ENCODE measurements at places on chromosomes 1 and 21. TPM values are rescaled to one million over a fixed set of nuclear protein-coding genes. Genes with fewer than 3 reads are reported as not detected.

DNA sequence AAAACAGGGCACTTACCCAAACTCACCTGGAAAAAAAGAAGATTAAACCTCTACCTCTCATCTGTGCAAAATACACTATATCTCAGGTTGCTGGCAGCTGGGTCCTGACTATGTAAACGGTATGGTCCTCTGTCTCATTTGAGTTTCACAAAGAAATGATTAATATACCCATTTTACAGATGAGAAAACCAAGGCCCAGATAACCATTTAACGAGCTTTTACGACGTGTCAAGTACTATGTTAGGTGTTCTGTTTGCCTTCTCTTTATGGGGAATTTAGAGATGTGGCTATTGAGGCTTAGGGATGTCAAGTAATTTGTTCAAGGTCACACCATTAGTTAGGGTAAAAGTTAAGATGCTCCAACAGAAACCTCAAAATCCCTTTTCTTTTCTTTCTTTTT lies 140.4 kb upstream of the USP24 start:
- no peaks in the 10 kb centered on the region for H3K36me3 ChIP-seq
- H3K27me3 ChIP-seq: no peaks in the 10 kb centered on the region

DNA sequence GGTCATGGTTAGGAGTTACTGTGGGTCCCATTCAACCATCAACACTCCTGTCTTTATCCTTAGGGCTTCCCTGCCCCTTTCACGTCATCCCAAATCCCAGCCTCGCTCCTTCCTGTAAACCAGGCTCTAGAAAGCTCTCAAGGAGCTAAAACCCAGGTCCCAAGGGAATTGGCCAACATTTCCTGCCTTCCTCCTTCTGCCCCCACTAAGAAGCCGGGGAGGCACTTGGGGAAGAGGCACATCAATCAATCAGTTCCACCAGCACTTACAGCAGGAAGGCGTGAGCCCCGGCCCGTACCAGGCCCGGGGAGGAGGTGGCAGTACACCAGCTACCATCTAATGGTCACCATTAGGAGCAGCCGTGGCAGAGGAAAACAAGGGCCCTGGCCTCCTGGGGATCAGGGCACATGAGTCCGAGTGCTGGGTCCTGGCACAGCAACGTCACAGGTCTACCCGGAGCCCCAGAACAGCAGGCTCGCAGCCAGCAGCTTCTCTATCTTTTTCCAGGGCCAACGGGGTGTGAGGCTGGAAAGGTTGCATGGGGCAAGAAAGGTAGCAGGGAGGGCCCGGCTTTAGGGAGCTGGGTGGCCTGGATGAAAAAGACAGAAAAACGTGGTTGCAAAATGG lies 108.6 kb downstream of the CASZ1 start:
- peak overlapping the region; percentile 76 for H3K27ac ChIP-seq
- DNase-seq: no peak
- H3K27me3 ChIP-seq: no peaks in the 10 kb centered on the region
- H3K36me3 ChIP-seq: no peaks in the 10 kb centered on the region

- no peak overlapping the region for H3K4me3 ChIP-seq
- H3K27ac ChIP-seq: peak overlapping the region; percentile 75
- H3K4me1 ChIP-seq: peaks cover 87% of the 10 kb centered on the region
Observed at GRCh38 chr1:51666478-51666877, 49.6 kb downstream of the OSBPL9 start.

DNA sequence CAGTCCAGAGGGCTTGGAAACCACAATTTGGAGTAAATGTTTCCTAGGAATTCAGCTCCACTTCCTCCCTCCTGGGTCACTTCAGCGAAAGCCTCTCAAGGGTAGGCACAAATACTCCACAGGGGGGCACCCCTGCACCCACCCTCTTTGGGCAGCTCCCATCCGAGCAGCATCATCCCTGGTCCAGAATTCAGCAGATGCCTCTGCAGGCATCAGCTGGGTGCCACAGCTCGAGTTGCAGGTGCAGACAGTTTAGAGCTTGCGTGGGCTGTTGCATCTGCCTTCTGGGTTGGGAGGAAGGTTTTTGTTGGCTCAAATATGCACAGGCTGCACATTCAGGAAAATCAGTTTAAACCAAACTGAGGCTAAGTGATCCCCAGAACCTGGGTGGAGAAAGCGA lies 25.0 kb downstream of the KANK4 start:
- H3K36me3 ChIP-seq: no peaks in the 10 kb centered on the region
- H3K27ac ChIP-seq: no peak overlapping the region
- no peaks in the 10 kb centered on the region for H3K27me3 ChIP-seq
- no peaks in the 10 kb centered on the region for H3K4me1 ChIP-seq

- H3K27me3 ChIP-seq: peaks cover 33% of the 10 kb centered on the region
- no peak overlapping the region for H3K4me3 ChIP-seq
- H3K27ac ChIP-seq: no peak overlapping the region
- DNase-seq: no peak
Observed at GRCh38 chr21:44568261-44568660, 5.3 kb upstream of the KRTAP10-4 start.

DNA sequence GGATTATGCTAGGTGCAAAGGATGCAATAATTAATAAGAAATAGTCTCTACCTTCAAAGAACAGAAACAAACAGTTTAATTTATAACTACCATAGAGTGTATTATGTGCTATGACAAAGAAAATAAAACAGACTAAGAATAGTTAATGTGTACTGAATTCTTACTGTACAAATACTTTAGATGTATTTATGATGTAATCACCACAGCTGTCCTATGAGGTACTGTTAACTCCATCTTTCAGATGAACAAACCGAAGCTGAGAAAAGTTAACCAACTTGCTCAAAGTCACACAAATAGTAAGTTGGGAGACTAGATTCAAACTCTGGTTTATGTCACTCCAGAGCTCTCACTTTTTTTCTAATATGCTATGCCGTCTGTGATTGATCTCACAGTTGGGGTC lies 77.0 kb upstream of the FGGY start:
- H3K27me3 ChIP-seq: no peaks in the 10 kb centered on the region
- no peak overlapping the region for H3K27ac ChIP-seq
- peaks cover 5% of the 10 kb centered on the region for H3K4me1 ChIP-seq

DNA sequence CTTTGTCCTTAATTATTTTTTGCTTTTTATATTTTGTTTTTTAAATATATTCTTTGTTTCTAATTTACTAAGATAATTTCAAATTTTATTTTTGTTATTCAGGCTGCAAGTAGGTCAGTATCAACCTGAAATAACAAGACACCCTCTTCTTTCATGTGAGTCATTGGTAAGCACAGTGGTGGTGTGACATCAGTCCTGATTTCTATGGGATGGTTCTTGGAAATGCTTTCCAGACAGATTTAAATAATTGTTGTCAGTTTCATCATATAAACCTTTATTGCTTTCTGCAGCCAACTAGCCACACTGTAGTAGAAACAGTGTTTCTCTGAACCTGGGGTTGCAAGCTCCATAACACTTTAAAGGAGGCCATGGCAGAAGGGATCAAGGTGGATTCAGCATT lies 157.5 kb upstream of the C21orf91 start:
- no peaks in the 10 kb centered on the region for H3K36me3 ChIP-seq
- no peak overlapping the region for H3K27ac ChIP-seq
- DNase-seq: no peak
- H3K4me3 ChIP-seq: no peak overlapping the region
- H3K4me1 ChIP-seq: no peaks in the 10 kb centered on the region

- no peak overlapping the region for H3K27ac ChIP-seq
- no peaks in the 10 kb centered on the region for H3K27me3 ChIP-seq
- DNase-seq: no peak
- H3K4me3 ChIP-seq: no peak overlapping the region
- H3K36me3 ChIP-seq: no peaks in the 10 kb centered on the region
Observed at GRCh38 chr1:159828581-159829272, 2.1 kb downstream of the SLAMF8 start.

MAGI3 gene
- 1.1 TPM for polyA plus RNA-seq

KRTAP13-2 gene
- not detected for polyA plus RNA-seq

NHLH2 gene
- polyA plus RNA-seq: not detected
